ENCODE measurements at places on chromosomes 4 and X.

GRCh38 chr4:158808399-158808798 is 39.6 kb downstream of the FNIP2 start:
- DNase-seq, result no peak

- DNase-seq, result no peak
Measured at GRCh38 chr4:181618896-181619295, 624.3 kb upstream of the TENM3 start.

DNA sequence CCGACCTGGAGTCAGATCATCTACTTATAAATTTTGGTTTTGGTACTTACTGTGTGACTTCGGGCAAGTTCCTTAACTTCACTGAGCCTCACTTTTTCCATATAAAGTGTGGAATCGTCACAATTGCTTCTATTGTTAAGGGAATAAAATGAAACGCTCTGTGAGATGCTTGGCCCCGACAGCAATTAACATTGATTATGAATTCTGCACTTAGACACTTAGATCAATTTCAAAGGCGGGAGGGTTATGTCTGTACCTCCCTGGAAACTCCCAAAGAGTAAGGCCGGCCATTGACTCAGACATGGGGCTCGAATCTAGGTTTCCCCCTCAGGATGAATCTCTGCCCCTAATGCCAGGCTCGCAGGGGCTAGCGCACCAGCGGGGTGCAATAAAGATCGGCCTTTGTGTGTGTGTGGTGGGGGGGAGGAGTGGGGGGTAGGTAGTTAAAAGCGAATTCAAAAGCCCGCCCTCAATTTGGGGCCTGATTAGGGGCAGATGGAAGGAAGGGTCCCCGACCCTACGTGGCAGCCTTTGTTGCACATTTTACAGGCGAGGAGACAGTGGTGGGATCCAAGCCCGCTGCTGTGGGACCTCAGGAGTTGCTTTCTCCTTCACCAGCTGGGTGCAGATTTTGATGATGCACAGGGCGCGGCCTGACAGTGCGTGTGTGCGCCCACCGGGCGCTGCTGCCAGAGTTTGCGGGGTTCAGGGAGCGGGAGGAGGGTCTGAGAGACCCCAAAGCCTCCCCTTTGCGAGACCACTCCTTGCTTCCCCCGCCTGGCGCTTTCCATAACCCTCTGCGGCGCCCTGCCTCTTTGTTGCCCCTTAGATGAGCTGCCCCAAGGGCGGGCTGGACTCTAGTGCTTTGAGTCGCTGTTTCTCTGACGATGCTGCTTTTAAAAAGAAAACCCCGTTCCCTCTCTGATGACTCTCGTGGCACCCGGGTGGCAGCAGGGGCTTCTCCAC is 9.6 kb downstream of the MSX1 start:
- DNase-seq, result no peak

DNA sequence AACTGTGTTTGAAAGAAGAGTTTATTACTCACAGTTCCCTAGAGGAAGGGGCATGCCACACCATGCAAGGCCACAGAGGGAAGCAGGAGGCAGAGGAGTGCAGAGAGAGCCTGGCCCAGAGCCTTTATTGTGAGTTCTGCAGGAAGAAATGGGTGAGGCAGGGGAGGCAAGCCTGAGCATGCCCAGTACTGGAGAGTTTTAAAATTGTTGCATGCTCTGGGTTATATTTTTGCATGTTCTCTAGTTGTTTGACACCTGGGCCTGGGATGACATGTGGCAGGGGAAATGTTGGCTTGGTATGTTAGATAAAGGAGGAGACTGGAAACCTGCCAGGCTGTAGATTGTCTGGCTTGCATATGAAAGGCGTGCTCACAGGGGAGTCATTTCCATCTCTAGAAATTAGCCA is 19.7 kb upstream of the CRMP1 start:
- peak; percentile 14 for DNase-seq

- no peak for DNase-seq
Measured at GRCh38 chr4:87330761-87331160, 8.1 kb upstream of the HSD17B13 start.

GRCh38 chr4:74109870-74110605 is 11.0 kb upstream of the CXCL2 start:
- no peak for DNase-seq

DNA sequence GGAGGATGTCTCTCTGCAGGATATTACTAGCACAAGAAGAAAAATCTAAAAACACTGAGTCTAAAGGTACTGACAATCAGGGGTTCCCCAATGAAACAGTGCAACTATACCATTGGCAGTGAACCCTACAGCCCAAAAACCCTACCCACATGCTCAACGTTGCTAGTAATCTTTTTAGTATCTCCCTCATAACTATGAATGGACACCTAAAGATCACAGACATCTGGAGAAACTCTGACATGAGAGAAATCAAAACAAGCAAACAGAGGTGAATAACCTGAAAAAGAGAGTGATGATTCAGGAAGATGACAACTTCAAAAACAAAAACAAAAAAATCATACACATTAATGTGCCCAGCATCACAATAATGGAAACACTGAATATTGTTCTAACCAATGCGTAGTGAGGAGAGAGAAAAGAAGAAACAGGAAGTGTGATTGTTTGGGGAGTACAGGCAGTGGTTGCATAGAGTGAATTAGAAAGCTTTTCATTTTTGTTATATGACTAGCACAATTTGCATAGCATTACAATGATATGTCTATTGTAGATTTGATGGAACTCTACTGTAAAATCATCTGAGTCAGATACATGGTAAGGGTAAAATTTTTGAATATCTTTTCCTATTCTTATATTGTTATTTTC is 78.9 kb upstream of the FMR1 start:
- DNase-seq, result no peak
